H9 (cell line): ENCODE measurements at places on chromosomes 1 and 21. TPM values are rescaled to one million over a fixed set of nuclear protein-coding genes. Genes with fewer than 3 reads are reported as not detected.

GRCh38 chr1:198937231-198938031 lies 298.6 kb downstream of the PTPRC start:
- DNase-seq: no peak

Gene VAV3
- total RNA-seq: 4.5 and 5.1 TPM in 2 replicates

GRCh38 chr1:155110381-155110780 lies 17.3 kb upstream of the EFNA1 start:
- no peak for DNase-seq

GRCh38 chr21:46188226-46189212 lies 4.3 kb upstream of the SPATC1L start:
- DNase-seq: peak; percentile 63
